ENCODE measurements at places on chromosomes 7 and 10. TPM values are rescaled to one million over a fixed set of nuclear protein-coding genes. Genes with fewer than 3 reads are reported as not detected.

PPP1R17 gene
- not detected for total RNA-seq

GPAM gene
- 12.7 TPM for total RNA-seq

UNC5B gene
- total RNA-seq: 0.04 TPM

ICA1 gene
- 0.96 TPM for total RNA-seq

CDHR3 gene
- not detected for total RNA-seq

DNAJB9 gene
- total RNA-seq: 7.9 TPM

COL28A1 gene
- total RNA-seq: 0.04 TPM

POP7 gene
- total RNA-seq: 85.6 TPM

ASB10 gene
- total RNA-seq: not detected

SPDYE1 gene
- total RNA-seq: not detected

TUBB8 gene
- total RNA-seq: not detected

MEST gene
- 18.4 TPM for total RNA-seq

OR9A2 gene
- total RNA-seq: not detected

GPR26 gene
- not detected for total RNA-seq

DOCK4 gene
- total RNA-seq: 0.28 TPM

AOAH gene
- total RNA-seq: 7.1 TPM
